Activated CD4-positive, alpha-beta T cell treated with anti-CD3 and anti-CD28 coated beads, Interleukin-2, amount 10 ng/mL, durations not matched to agents 24 days and 14 days (primary cell): ENCODE measurements at places on chromosomes 11 and 22. TPM values are rescaled to one million over a fixed set of nuclear protein-coding genes. Genes with fewer than 3 reads are reported as not detected.

DNA sequence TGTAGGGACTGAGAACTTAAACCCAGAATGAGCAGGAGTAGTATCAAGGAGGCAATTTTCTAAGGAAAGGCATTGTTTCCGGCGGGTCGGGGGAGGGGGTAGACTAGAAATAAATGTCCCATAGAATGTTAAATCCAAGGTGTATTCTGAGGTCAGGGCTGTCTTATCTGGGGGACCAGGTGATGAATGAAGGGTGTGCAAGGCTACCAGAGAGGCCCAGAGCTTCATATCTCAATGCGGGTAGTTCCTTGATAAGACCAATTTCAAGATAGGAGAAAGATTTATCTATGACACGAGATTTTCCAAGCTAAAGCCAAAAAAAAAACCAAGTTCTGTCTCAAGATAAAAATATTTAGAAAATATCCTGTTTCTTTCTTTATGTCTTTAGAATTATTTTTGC lies 8.3 kb upstream of the RCE1 start:
- peaks cover 10% of the 10 kb centered on the region for H3K4me1 ChIP-seq
- no peak overlapping the region for H3K4me3 ChIP-seq
- no peak overlapping the region for H3K27ac ChIP-seq

The OLFML1 gene
- total RNA-seq = not detected in 2 replicates

The CHRM1 gene
- not detected in 2 replicates for total RNA-seq

DNA sequence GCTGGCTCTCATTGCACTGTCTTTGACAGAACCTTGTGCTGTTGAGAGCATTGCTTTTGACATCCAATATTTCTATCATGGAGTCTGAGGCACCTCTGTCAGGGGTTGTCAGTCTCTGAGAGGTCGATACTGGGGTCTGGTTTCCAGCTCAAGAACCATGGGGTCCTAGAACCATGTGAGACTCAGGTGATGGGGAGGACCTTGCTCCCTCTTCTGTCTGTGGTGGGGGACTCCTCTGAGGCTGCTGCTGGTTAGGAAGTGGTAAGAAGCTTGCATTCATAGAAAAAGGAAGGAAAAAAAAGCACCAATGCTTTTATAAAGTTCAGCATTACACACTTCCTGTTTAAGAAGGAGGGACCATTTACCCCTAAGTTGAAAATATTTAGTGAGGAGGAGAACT lies 91.8 kb upstream of the CD44 start:
- H3K36me3 ChIP-seq = peaks cover 23% of the 10 kb centered on the region
- peak; percentile 86 for DNase-seq
- H3K27me3 ChIP-seq = peaks cover 5% of the 10 kb centered on the region

- no peaks in the 10 kb centered on the region for H3K4me1 ChIP-seq
- DNase-seq = no peak
- H3K4me3 ChIP-seq = no peak overlapping the region
- no peak overlapping the region for H3K27ac ChIP-seq
- H3K27me3 ChIP-seq = no peaks in the 10 kb centered on the region
These were observed 272.8 kb upstream of the SYN3 start for GRCh38 chr22:33331017-33331416.

The TRIM51 gene
- not detected in 2 replicates for total RNA-seq

DNA sequence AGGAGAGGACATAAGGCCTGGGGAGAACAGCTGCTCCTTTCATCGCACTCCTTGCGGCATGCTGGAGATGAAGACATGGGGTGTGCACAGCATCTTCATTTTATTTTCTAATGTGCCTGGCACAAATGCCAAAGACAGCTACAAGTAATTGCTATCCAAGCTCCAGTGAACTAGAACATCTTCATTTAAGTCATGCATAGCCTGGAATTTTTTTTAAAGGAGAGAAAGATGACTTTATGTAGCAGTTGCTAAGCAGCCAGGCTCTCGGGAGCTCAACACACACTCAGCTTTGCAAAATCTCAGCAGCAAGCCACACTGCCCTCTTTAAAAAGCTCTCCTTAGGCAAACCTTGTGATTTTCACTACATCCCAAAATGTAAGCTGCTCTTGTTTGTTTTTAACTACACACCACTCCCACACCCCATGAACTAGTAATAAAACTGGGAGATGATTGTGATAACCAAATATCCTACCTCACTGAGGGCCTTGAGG lies 164.5 kb upstream of the POU2AF2 start:
- no peaks in the 10 kb centered on the region for H3K36me3 ChIP-seq
- H3K4me1 ChIP-seq = no peaks in the 10 kb centered on the region
- no peak overlapping the region for H3K4me3 ChIP-seq
- H3K27ac ChIP-seq = no peak overlapping the region
- no peak for DNase-seq

GRCh38 chr11:37972691-37973090 lies 1374.7 kb upstream of the RAG2 start:
- no peaks in the 10 kb centered on the region for H3K27me3 ChIP-seq
- H3K36me3 ChIP-seq = no peaks in the 10 kb centered on the region
- H3K4me3 ChIP-seq = no peak overlapping the region

GRCh38 chr22:44102121-44102520 lies 78.0 kb downstream of the PARVB start:
- H3K36me3 ChIP-seq = peaks cover 3% of the 10 kb centered on the region
- no peak overlapping the region for H3K4me3 ChIP-seq
- H3K4me1 ChIP-seq = peaks cover under 1% of the 10 kb centered on the region
- no peak overlapping the region for H3K27ac ChIP-seq

DNA sequence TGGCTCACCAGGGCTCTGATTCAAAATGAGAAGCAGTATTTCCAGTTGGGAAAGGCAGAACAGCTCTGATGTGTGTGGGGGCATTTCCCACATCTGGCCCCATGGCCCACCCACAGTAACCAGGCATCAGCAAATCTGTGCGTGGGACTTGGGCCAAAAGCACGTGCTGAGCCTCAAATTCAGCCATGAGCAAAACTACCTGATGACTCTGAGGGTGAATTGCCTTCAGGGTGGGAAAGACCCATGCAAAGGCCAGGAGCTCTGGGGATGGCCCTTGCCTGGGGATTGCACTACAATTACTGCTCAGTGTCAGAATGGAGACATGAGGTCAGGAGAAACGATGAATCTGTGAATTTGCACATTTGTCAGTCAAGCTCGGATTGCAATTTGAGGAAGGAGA lies 20.9 kb downstream of the TP53AIP1 start:
- peaks cover 7% of the 10 kb centered on the region for H3K27me3 ChIP-seq
- no peak overlapping the region for H3K4me3 ChIP-seq
- H3K4me1 ChIP-seq = peaks cover 3% of the 10 kb centered on the region
- no peak for DNase-seq
- H3K36me3 ChIP-seq = no peaks in the 10 kb centered on the region

DNA sequence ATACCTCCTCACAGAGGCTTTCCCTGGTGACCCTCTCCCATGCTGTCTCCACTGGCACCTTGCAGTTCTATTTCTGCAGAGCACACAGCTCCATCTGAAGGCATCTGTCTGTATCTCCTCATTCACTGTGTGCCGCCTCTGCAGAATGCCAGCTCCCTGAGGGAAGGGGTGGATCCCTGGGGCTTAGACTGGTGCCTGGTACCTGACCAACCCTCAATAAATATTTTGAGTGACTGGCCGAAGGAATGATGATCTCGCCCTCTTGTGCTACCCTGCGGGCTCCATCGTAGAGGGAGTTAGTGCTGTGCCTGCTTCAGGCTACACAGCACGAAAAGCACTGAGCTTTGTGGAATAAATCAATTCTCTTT lies 1.6 kb downstream of the CBX7 start:
- peaks cover 41% of the 10 kb centered on the region for H3K4me1 ChIP-seq
- peak overlapping the region; percentile 35 for H3K27ac ChIP-seq
- peaks cover 22% of the 10 kb centered on the region for H3K27me3 ChIP-seq
- peak overlapping the region; percentile 68 for H3K4me3 ChIP-seq
- no peak for DNase-seq

The GLB1L3 gene
- 16.5 and 17.0 TPM in 2 replicates for total RNA-seq

GRCh38 chr22:41808400-41808799 lies 7.9 kb downstream of the CCDC134 start:
- peaks cover 29% of the 10 kb centered on the region for H3K36me3 ChIP-seq
- DNase-seq = no peak
- no peaks in the 10 kb centered on the region for H3K27me3 ChIP-seq
- H3K27ac ChIP-seq = no peak overlapping the region

- DNase-seq = no peak
- H3K4me3 ChIP-seq = no peak overlapping the region
- no peak overlapping the region for H3K27ac ChIP-seq
- H3K36me3 ChIP-seq = no peaks in the 10 kb centered on the region
- H3K27me3 ChIP-seq = no peaks in the 10 kb centered on the region
These were observed 5.1 kb upstream of the SEPTIN3 start for GRCh38 chr22:41964112-41964491.

DNA sequence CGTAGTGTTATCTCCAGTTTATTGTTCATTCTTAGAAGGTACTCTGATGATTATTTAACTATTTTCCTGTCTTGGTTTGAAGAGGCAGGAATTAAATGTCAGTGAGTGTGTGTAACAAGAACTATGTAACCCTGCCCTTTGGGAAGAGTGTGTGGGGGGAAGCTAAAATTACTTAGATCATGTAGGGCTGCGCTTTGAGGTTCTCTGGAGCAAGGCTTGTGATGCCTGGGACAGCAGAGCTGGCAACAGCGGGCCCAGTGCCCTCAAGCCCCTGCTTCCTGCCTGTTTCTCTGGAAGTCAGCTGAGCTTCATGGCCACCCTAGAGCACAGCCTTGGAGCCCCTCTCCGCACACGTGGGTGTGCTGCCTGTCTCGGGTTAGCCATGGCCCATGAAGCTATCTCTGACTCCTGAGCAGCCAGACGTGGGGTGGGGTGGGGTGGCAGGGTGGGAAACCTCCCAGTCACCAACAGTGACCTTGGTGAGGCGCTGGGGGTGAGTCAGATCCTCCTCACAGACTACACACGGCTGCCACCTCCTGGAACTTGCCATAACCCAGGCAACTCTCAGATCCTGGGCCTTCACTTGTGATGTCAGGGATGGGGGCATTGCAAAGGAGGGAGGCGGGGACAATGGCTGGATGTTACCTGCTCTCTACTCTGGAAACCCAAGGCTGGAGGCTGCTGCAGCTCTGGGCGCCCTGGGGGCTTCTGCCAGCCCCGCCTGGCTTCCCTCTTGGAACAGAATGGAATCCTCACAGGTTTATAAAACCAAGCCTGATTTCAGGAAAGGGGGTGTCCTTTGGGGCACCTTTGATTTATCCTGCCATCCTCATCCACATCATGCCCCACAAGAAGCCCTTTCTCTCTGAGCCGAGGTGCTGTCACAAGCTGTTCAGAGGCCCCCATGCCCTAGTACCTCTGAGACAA lies 88.6 kb downstream of the SNX19 start:
- no peak for DNase-seq
- H3K4me3 ChIP-seq = no peak overlapping the region
- peaks cover 3% of the 10 kb centered on the region for H3K27me3 ChIP-seq
- no peaks in the 10 kb centered on the region for H3K36me3 ChIP-seq

GRCh38 chr11:5367448-5368074 lies 16.1 kb upstream of the OR51M1 start:
- H3K27me3 ChIP-seq = no peaks in the 10 kb centered on the region
- DNase-seq = no peak
- H3K4me3 ChIP-seq = no peak overlapping the region
- no peak overlapping the region for H3K27ac ChIP-seq
- H3K4me1 ChIP-seq = no peaks in the 10 kb centered on the region
- H3K36me3 ChIP-seq = no peaks in the 10 kb centered on the region

GRCh38 chr11:12701811-12702592 lies 27.8 kb downstream of the TEAD1 start:
- H3K4me3 ChIP-seq = no peak overlapping the region
- no peak overlapping the region for H3K27ac ChIP-seq
- DNase-seq = no peak
- no peaks in the 10 kb centered on the region for H3K36me3 ChIP-seq
- peaks cover 3% of the 10 kb centered on the region for H3K4me1 ChIP-seq

GRCh38 chr11:2132246-2132645 lies 6.9 kb downstream of the IGF2 start:
- H3K36me3 ChIP-seq = no peaks in the 10 kb centered on the region
- no peak overlapping the region for H3K4me3 ChIP-seq
- no peaks in the 10 kb centered on the region for H3K4me1 ChIP-seq
- DNase-seq = no peak

GRCh38 chr11:61682906-61683675 lies 2.9 kb downstream of the DAGLA start:
- DNase-seq = no peak
- H3K4me3 ChIP-seq = no peak overlapping the region
- peaks cover 5% of the 10 kb centered on the region for H3K4me1 ChIP-seq
- peaks cover 27% of the 10 kb centered on the region for H3K27me3 ChIP-seq
- H3K36me3 ChIP-seq = no peaks in the 10 kb centered on the region

The DEFB131B gene
- total RNA-seq = not detected in 2 replicates

The SYCE3 gene
- 0.69 TPM in 1 of 2 replicates, not detected in the other for total RNA-seq

GRCh38 chr11:4087551-4087950 lies 7.0 kb upstream of the RRM1 start:
- no peak overlapping the region for H3K4me3 ChIP-seq
- H3K36me3 ChIP-seq = peaks cover 64% of the 10 kb centered on the region
- no peak for DNase-seq
- peak overlapping the region; percentile 58 for H3K27ac ChIP-seq
- peaks cover 59% of the 10 kb centered on the region for H3K4me1 ChIP-seq

DNA sequence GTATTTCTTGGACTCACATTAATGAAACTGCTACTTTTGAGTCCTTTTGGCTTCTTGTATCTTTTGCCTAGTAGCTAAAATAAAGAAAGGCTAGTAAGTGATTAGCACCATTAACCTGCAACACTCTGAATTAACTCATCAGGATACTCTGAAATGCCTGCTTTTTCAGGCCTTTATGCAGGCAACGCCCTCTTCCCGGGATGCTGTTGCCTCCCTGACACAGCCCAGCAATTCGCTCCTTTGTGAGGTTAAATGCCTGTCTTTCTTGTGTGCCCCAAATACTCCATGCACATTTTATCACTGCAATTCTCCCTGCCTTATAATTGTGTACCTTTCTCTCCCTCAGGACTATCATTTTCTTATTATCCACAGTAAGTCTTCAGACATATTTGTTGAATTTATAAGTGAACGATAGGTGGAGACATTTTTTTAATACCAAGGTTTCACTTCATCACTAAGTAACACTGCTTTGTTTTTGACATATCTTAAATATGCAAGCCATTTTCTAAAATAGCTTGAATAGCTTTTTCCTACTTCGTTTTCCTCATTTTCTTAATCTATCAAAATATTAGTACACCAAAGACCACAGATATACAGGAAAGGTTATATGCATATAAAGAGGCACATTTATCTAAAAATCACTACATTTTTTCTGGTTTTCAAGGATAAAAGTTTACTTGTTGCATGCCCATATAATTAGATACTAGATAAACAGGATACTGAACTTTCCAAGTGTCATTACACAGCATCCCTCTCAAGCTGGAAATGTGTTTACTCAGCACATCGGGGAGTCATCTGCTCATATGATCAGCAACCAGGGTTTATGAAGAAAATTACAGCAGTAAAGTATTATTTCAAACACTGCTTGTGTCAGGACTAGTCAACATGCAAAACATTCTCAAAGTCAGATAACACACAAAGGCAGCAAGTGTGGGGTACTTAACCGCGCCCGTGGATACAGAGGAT lies 48.5 kb upstream of the DDI1 start:
- H3K27ac ChIP-seq = no peak overlapping the region
- H3K27me3 ChIP-seq = no peaks in the 10 kb centered on the region
- DNase-seq = peak; percentile 36
- H3K36me3 ChIP-seq = no peaks in the 10 kb centered on the region
- no peaks in the 10 kb centered on the region for H3K4me1 ChIP-seq

The CDC42BPG gene
- 0.05 TPM in 2 replicates for total RNA-seq

The LYVE1 gene
- not detected in 2 replicates for total RNA-seq
